ENCODE measurements at places on chromosomes 11 and 22.
A peak's percentile ranks its signal among the peaks of the same experiment; 100 is the strongest.

- no peak for DNase-seq
These were observed 14.5 kb downstream of the OVOL1 start for GRCh38 chr11:65801153-65801987.

DNA sequence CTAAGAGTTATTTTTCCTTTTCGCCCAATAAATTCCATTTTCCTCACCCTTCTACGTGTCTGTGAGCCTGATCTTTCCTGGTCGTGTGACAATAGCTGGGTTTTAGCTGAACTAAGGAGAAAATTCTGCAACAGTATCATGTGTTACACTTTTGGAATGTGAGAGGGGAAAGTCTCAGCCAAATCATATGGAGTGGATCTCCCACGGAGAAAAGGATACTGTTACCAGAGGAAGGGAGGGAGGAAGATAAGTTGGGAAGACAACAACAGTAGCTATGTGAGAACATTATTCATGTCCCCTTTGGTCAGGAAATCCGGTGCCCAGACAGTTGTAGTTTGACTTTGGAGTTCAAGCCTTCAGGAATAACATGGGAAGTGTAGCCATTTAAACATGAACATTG, 584.0 kb upstream of the RAG2 start:
- no peak for DNase-seq

GRCh38 chr22:27859336-27859735, 57.8 kb upstream of the MN1 start:
- no peak for DNase-seq

DNA sequence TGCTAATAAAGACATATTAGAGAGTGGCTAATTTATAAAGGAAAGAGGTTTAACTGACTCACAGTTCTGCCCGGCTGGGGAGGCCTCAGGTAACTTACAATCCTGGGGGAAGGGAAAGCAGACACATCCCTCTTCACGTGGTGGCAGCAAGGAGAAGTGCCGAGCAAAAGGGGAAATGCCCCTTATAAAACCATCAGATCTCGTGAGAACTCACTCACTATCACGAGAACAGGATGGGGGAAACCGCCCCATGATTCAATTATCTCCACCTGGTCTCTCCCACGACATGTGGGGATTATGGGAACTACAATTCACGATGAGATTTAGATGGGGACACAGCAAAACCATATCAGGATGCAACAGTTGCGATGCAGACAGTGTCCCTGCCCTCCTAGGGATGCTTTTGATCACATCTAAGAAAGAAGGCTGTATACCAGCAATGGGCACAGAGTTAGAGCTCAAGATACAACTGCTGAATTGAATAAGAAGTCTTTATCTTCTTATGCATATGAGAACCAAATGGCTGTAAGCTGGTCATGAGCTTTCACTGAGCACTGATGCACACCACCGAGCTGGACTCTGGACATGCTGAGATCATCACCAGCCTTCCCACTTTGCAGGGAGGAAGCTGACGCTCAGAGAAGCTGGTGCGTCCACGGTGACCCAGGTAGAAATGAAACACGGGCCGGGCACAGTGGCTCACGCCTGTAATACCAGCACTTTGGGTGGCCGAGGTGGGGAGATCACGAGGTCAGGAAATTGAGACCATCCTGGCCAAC, 255.2 kb downstream of the MN1 start:
- no peak for DNase-seq

- DNase-seq = no peak
These were observed 269.7 kb downstream of the DYNC2H1 start for GRCh38 chr11:103378931-103379330.

DNA sequence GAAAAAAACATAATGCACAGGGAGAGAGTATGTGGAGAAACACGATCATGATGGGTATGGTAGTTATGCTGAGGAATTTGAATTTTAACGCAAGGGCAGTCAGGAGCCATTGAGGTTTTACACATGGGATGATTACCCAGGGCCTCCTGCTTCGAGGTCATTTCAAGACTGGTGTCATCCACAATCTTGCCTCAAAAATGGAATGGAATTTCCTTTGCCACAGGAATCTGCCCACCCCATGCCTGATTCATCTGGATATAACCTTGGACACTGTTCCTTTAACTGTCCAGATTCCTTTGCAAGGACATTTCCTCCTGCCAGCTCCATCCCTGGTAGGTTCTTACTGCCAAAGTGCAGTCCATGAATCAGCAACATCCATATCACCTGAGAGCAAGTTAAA, 655.9 kb upstream of the TENM4 start:
- no peak for DNase-seq

DNA sequence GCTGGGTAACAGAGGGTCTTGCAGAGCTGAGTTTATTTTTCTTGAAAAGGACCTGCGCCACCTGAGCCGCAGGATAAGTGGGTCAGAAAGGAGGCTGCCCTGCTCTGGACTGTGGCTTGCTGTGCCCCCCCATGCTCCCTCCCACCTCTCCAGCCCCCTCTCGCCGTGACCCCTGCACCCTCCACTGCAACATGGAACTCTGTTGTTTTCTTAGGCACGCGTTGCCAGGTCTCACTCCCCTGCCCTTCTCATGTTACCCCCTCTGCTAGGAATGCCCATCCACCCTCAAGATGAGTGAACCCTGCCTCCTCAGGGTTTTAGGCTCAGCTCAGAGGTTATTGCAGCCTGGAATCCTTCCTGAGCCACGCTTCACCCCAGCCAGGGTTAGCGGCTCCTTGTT, 10.8 kb downstream of the ETS1 start:
- no peak for DNase-seq

GRCh38 chr11:95389427-95389826, 158.4 kb upstream of the SESN3 start:
- no peak for DNase-seq

DNA sequence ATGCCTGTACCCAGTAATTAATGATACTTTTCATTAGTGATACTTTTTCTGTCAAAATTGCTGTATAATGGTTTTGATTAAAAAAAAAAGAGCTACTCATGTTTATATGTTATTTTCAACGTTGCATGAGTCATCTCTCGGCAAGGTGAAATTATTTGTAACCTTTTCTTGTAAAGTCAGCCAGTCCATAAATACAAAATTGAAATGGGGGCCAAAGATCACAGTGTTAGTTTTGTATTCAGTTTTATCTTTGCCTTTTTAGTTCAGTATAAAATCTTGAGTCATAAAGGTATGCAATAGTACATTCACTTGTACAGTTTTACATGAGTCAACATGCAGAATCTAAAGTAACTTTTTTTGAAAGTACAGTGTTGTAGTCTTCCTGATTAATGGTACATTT, 4.3 kb downstream of the ARHGEF12 start:
- no peak for DNase-seq

GRCh38 chr22:20240447-20240764, 27.7 kb downstream of the RTN4R start:
- no peak for DNase-seq

GRCh38 chr11:85316967-85317366, 310.2 kb downstream of the DLG2 start:
- no peak for DNase-seq

- DNase-seq = no peak
These were observed 22.2 kb upstream of the UBASH3B start for GRCh38 chr11:122633219-122633829.

GRCh38 chr11:86735451-86736290, 63.3 kb upstream of the ME3 start:
- DNase-seq = no peak

GRCh38 chr22:40385036-40385782, 14.8 kb downstream of the SGSM3 start:
- no peak for DNase-seq

DNA sequence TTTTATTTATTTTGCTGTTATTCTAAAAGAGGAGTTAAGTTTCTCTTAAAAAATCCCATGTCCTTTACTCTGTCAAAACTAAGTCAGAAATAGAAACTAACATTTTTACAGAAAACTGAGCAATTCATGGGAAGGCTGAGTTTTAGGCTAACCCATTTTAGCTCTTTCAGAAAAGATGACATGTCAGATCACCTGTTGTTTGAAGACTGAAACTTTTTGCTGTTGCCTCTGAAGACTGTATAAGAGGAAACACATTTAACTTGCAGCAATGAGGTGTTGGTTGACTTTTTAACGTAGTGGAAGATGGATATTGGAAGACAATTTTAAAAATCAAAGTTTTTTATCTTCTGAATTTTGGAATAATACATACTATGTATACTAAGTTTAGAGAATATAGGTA, 115.4 kb downstream of the METTL15 start:
- DNase-seq = no peak

GRCh38 chr11:2945757-2946287, 16.6 kb upstream of the PHLDA2 start:
- peak; percentile 74 for DNase-seq

- no peak for DNase-seq
These were observed 17.1 kb downstream of the CXCR5 start for GRCh38 chr11:118900535-118901384.

DNA sequence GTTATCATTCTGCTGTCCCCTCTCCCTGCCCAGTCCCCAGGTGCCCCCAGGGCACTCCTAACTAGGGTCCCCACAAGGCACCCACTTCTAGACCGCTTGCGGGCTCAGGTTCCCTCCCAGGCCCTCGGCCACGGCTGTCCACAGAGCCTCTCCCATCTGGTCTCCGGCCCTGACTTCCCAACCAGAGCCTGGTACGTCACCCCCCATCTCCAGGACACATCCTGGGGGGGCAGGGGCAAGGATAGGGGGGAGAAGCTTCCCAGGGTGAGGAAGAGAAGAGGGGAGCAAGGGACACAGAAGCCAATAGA, 457 bp downstream of the SSTR3 start:
- no peak for DNase-seq

DNA sequence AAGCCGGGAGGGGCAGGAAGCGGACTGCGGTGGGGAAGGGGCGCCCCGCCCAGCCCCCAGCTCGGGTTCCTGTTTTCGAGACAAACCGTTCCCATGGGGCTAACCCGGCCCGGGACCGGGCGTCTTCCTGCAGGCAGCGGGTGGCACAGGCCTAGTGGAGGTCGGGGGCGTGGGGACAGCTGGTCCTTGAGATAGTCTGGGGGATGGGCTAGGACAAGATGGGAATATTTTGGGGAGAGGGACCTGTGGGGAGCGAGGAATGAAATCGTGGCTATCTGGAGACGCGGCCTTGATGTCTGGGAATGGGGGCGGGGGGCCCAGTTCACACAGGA, 1.2 kb upstream of the RASGRP2 start:
- no peak for DNase-seq

DNA sequence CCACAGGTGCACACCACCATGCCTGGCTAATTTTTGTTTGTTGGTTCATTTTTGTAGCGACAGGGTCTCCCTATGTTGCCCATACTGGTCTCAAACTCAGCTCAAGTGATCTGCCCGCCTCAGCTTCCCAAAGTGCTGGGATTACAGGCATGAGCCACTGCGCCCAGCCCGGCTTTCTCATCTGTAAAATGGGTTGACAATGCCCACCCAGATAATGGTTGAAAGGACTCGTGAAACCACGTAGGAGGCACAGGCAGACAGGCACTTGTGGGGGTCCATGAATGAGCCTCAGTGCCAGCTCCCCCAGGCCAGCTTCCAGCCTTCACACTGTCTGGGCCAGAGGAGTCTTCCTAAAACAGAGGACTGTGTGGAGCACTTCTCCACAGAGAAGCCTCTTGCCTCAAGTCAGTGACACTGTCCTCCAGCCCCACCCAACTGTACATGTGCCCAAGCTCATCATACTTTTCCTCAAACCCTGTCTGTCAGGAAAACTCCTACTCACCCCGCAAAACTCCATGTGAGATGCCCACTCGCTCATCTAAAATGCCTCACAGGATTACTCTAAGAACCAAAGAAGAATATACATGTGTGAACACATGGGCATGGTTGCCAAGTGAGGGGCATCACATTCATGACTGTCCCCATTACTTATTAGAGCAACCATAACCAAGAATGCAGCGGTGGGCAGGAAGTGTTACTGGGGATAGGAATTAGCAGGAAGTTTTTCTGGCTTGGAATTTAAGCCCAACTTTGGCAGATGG, 32.1 kb upstream of the WNT7B start:
- DNase-seq = no peak

Data from coronary artery (tissue), 2 donors.